CD14-positive monocyte (primary cell): ENCODE measurements at places on chromosomes 7 and 10.

DNA sequence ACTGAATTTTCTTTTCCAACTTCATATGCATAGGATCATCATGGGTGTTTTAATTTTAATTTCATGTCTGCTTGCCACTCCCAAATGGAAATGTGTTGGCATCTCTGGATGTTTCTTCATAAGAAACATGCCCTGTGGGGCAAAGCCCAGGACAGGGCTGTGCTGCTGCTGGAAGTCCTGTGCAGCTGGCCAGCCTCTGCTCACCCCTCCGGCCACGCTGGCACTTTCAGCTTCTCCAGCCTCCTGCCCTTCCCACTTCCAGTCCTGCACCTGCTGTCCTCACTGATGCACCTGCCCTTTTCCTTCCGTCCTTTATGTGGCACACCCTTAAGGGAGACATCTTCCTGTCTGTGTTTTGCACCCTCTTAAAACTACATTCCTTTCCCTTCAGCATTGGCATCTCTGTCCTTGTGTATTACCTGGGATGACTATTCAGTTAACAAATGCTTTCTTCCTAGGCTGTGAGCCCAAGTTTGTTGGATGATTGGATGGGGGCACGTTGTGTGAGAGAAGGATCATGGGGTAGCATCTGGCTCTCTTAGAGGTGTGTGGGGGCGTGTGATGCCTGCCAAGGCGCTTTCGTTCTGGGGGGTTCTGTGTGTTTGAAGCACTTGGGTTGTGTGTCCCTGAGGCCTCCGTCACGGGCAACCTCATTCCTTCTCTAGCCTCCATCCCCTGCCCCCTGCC lies 56.8 kb downstream of the TCF7L2 start:
- no peak for DNase-seq

DNA sequence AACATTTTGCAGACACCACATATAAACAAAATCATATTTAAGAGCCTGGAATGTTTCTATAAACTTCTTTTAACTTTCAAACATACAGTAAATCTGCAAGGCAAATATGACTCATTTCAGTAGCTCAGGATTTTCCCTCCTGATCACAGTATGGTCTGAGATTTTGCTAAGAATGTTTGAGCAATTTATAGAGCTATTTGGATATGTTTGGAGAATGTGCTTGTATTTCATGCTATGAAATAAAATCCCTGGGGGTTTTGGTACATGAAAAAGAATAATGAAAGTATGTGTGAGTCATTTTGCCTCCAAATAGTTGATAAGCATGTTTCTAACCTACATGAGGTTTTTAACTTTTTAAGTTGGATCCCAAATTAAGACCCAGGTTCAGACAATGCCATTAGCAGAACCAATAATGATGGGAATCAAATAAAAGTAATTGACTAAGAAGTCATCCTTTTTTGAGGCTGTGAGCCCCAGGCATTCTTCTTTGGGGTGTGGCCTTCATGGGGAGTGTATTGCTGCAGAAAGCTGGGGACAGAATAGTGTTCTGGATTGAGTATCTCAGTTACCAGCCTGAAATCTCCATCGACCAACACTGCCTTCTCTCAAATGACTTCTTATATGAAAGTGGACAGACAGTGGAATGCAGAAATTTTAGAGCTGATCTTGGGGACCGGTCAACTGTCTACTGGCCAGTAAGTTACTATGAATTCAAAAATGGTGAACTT lies 66.1 kb upstream of the AGBL3 start:
- DNase-seq: no peak

- no peak for DNase-seq
Measured at GRCh38 chr10:110431659-110432058, 66.0 kb upstream of the DUSP5 start.

GRCh38 chr7:68535266-68535665 lies 1063.0 kb upstream of the AUTS2 start:
- DNase-seq: no peak

DNA sequence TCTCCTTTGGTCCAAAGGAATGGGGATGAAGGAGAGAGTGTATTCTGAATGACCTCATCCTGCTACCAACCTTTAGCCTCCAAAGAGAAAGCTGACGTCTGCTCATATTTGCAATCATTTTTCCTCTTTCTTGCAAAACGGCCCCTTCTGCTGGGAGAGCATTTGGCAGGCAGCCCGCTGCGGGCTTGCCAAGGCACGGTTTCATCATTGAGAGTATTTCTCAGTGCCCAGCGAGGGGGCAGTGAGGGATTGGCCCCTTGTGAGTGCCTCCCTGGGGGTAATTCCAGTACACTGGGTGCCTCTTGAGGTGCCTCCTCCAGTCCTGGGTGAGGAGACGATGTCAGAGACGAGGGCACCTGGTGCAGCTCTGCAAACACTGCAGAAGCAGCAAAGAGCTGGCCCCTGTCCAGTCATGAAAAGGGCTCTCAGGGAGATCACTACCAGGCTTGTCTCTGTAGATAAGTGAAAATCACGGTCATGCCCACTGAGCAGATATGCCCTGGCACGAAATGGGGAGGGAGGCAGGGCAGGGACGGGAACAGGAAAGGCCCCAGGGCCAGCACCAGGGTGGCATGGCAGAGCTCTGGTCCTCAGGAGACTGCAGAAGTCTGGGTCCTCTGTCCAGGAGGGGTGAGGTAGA lies 48.7 kb upstream of the SHH start:
- DNase-seq: no peak

GRCh38 chr10:102678842-102679289 lies 34.6 kb downstream of the TRIM8 start:
- DNase-seq: peak; percentile 68

- DNase-seq: no peak
Measured at GRCh38 chr7:820341-820740, 11.9 kb upstream of the SUN1 start.

- no peak for DNase-seq
Measured at GRCh38 chr7:92834507-92835260, 1.7 kb downstream of the CDK6 start.

DNA sequence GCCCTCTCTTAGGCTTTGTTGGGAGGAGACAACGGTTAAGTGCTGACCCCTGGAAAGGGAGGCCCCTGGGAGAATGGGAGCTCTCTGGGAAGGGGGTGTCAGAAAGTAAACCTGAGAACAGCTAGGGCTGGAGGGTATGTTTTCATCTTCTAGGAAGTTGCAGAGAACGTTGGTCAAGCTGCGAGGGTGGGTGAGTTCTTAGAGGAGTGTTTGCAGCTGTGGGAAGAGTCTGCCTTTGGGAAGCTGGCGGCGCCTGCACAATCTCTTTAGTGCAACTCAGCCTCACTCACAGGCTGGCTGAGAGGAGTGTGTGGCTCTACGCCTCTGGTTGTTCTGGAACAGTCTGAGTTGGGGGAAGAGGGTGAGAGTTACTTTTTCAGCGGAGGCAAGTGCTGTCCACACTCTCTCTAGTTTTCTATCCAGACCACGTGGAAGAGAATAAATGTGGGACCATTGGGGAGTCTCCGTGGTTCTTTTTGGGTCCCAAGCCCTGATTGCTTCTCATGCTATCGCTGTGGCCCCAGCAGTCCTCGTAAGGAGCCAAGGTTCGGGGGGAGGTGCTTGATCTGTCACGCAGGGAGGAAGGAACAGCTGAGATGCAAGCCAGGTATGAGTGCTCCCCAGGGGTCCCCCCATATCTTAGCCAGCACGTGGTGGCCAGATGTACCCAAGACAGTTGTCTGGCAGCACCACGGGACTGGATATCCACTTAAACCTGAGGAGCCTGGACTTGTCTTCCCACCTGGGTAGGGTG lies 237.2 kb downstream of the BUB3 start:
- DNase-seq: no peak

DNA sequence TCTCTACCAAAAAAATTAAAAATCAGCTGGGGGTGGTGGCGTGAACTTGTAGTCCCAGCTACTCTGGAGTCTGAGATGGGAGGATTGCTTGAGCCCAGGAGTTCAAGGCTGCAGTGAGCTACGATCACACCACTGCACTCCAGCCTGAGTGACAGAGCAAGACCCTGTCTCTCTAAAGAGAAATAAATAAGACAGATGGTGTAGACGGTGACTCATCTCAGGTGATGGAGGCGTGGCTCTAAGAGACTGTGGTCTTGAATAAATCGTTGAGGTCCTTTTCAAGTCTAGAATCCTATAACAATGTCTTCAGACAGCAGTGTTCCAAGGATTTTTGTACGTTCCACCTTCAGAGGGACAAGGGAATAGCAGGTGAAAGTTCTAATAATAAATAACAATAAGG lies 53.8 kb upstream of the PFKFB3 start:
- no peak for DNase-seq

DNA sequence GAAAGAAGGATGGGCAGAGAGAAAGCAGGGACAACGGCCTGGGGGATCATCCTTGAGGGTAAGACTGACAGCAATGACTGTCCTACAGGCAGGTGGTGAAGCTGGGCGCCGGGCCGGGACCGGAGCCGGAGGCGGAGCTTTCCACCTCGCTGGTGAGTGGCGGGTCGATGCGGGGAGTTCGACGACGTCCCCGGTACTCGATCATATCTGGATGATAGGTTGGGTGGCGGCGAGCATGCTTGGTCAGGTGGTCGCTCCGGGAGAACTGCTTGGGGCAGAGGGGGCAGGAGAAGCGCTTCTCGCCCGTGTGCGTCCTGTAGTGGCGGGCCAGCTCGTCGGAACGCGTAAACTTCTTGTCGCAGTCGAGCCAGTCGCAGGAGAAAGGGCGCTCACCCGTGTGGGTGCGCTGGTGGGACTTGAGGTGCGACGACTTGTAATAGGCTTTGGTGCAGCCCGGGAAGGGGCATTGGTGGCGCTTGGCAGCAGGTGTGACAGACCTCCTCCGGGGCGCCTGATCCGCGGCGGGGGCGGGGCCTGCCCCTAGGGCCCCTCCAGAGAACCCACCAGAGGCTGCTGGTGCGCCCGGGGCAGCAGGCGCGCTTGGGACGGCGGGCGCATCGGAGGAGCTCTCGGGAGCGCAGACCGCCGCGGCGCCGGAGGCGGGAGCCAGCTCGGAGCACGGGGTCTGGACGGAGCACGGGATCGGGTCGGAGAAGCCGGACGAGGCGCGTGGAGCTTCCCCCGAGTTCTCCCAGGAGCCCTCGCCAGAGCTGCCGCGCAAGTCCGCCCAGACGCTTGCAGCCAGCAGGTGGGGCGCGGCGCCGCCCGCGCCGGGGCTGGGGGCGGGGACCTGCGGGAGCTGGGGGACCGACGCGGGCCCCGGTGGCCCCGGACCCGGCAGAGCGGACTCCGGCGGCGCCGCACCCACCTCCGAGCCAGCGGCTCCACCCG lies 752 bp downstream of the KLF14 start:
- DNase-seq: peak; percentile 14

DNA sequence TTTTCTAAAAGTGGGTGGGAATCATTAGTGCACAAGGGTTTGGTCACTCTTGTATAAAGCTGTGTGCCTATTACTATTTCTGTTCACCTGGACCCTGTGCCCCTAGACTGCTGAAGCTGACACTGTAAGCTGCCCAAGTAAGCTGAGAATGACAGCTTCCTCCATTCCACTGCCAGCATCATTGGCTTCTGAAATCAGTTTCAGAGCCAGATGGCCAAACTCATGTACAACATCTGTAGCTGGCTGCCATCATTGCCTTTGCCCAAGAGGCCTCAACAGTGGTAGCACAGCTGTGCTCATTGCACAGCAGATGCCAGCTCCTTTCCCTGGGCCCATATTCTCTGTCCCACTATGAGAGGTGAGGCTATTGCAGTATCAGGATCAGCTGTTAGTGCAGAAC lies 165.7 kb downstream of the CPEB3 start:
- no peak for DNase-seq

DNA sequence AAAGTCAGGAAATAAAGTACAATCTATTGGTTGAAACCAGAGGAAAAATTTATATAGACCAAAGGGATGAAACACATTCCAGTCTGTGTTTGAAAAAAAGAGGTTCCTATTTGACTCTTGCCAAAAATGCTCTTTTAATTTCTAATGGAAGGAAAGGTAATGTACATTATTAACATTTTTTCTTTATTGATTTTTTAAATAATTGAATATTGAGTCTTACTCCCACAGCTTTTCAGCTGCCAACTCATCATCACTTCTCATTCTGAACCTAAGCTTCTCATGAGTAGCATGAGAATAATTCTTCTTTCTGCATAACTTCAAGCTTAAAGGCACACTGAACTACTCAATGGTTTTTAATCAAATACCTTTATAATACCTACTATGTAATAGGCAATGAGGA lies 49.8 kb upstream of the FHIP2A start:
- DNase-seq: no peak

GRCh38 chr7:71613313-71613712 lies 481.4 kb downstream of the GALNT17 start:
- DNase-seq: no peak

- DNase-seq: no peak
Measured at GRCh38 chr10:43985941-43986340, 337.3 kb upstream of the ZNF32 start.

GRCh38 chr7:95509199-95509598 lies 23.5 kb downstream of the ASB4 start:
- DNase-seq: no peak

DNA sequence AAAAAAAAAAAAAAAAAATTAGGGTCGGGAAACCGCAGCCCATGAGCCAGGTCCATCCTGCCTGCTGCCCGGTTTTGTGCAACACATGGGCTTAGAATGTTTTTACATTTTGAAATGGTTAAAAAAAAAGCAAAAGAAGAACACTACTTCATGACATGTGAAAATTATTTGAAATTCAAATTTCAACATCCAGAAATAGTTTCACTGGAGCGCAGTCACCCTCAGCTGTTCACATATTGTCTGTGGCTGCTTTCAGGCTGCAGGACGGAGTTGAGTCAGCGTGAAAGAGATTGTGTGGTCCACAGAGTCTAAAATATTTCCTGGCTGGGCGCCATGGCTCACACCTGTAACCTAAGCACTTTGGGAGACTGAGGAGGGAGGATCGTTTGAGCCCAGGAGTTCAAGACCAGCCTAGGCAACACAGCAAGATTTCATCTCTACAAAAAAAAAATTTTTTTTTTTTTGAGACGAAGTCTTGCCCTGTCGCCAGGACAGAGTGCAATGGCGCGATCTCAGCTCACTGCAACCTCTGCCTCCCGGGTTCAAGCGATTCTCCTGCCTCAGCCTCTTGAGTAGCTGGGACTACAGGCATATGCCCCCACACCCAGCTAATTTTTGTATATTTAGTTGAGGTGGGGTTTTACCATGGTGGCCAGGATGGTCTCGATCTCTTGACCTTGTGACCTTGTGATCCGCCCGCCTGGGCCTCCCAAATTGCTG lies 63.9 kb upstream of the ECHDC3 start:
- no peak for DNase-seq

DNA sequence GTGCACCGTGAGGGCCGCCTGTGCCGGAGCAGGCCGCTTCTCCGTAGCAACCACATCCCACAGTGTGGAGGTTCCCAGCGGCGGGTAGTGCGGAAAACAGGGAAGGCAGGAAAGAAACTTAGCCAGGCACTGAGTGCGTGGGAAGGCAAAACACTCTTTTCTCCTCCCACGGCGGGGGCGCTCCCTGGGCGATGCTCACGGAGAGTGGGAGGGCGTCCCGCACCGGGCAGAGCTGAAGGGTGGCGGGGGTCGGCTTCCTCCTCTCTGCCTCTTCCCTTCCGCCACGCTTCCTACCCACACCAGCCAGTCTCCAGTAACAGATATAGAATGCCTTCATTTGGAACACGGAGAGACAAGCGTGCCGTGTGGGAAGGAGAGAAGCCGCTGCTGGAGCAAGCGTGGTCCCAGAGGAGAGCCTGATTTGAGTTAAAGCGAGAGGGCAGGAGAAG lies 252.5 kb downstream of the PAXIP1 start:
- DNase-seq: no peak
